ENCODE measurements at places on chromosomes 5 and 9. TPM values are rescaled to one million over a fixed set of nuclear protein-coding genes. Genes with fewer than 3 reads are reported as not detected.

- no peak for DNase-seq
Measured at GRCh38 chr5:160167624-160168165, 48.4 kb upstream of the PWWP2A start.

- peak; percentile 59 for DNase-seq
Measured at GRCh38 chr5:24141046-24141445, 503.7 kb downstream of the CDH10 start.

Gene TNFSF8
- 1.1 TPM for total RNA-seq

DNA sequence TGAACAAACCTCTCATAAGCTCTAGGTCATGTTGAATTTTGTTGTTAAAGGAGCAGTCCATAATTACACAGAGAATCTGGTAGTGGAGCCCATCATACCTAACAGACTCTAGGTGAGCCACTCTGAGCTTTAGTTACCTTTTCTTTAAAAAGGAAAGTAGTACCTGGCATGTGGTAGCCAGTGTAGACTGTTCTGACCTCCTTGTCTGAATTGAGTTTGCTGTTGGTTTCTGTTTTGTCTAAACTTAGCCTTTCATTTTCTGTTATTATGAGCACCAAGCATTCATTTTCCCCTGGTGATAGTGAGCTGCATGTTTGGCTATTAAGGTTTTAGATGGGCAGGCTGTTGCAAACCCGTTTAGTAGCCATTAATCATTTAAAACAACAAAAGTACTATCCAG, 112.2 kb downstream of the MAST4 start:
- DNase-seq = no peak

- DNase-seq = no peak
Measured at GRCh38 chr9:23774266-23774665, 51.8 kb downstream of the ELAVL2 start.

DNA sequence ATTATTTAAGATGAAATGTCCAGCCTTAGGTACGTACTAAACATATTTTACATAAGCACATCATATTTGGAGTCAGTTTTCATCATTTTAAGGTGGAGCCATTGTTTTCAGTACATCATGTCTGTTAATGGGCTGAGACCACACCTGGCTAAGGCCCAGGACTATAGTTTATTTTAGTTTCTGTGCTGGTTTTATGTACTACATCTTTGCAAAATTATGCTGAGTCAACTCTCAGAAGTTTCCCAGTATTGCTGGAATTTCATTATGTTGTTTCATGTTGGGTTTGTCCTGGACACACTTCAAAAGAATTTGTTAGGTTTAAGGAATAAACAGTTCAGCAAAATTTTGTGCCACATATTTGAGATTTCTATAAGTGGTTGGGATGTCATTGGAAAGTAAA, 171.2 kb downstream of the CCDC171 start:
- DNase-seq = no peak

Gene BAAT
- total RNA-seq = 0.31 TPM

Gene FASTKD3
- 21.4 TPM for total RNA-seq

- DNase-seq = no peak
Measured at GRCh38 chr5:62273687-62274086, 32.3 kb upstream of the KIF2A start.

DNA sequence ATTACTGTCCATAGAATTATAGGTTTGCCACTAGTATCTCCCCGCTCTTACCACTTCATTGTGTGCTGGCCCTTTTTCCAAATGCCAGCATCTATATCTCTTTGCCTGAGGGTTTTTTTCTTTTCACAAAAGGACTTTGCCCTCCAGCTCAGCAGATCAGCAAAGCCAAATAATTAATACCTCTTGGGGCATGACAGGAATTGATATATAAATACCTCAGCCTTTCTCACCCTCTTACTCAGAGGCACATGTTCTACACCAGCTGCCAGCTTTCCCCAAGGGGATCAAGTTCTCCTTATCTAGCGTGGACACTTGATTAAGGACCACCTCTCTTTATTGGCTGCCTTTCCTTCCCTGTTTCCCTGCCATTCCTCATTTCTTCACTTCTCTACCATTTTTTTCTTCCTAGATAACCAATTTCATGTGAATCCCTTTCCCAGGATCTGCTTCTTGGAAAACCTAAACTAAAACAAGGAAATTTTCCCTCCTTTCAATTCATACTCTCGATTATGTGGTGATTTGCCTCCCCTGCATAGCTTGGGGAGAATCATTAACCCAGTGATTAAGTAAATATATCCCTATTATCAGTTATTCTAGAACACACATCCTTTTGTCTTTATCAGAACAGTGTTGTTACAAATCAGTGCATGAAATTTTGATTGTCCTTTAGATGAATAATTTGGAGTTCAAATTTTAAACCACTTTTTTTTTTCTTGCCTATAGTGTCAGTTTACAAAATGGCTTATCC, 6.9 kb upstream of the NUDT12 start:
- DNase-seq = no peak

Gene TXNDC8
- not detected for total RNA-seq

- no peak for DNase-seq
Measured at GRCh38 chr5:142360607-142361120, 35.8 kb upstream of the SPRY4 start.

GRCh38 chr9:117083559-117083958, 331.3 kb downstream of the ASTN2 start:
- DNase-seq = no peak
